ENCODE measurements at places on chromosomes 7 and 10. TPM values are rescaled to one million over a fixed set of nuclear protein-coding genes. Genes with fewer than 3 reads are reported as not detected.
A peak's percentile ranks its signal among the peaks of the same experiment; 100 is the strongest.

Gene AGAP5
- total RNA-seq = 7.8 TPM

Gene LBX1
- total RNA-seq = not detected

GRCh38 chr7:33981226-33981625 is 75.9 kb downstream of the BMPER start:
- DNase-seq = no peak

Gene IDI1
- 32.3 TPM for total RNA-seq

- DNase-seq = peak; percentile 41
Observed at GRCh38 chr10:126252884-126253610, 135.2 kb downstream of the ADAM12 start.

Gene ADCYAP1R1
- total RNA-seq = 0.22 TPM

- DNase-seq = no peak
Observed at GRCh38 chr10:72267381-72267780, 6.3 kb upstream of the DDIT4 start.

Gene HGF
- total RNA-seq = 68.7 TPM

- DNase-seq = peak; percentile 56
Observed at GRCh38 chr7:45259966-45260646, 102.5 kb downstream of the RAMP3 start.

DNA sequence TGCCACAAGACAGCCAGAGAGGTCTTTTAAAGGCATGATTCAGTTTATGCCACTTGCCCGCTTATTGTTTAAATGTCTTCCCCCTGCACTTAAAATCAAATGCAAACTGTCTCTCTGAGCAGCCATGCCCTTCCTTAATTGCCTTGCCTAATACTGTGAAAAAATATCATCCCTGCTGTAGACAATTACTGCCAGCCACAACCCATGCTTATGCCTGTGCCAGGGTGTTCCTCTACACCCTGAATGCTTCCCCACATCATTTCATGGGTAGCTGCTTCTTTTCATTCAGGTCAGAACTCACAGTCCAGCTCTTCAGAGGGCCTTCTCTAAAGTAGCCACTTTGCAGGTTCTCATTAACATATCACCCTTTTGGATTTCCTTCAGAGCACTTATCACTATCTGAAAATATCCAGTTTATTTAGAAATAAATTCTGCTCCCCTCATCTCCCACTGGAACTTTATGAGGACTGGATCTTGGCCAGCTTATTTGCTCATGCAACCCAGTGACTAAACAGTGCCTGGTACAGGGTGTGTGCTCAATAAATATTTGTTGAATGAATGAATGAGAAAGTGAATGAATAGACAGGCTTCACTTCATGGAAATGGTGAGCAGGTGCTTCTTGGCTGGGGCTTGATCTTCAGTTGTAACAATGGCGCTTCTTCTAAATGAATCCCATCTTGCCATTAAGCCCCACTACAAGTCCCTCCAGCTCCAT is 162.4 kb upstream of the MDFIC start:
- no peak for DNase-seq

Gene CC2D2B
- 1.4 TPM for total RNA-seq

DNA sequence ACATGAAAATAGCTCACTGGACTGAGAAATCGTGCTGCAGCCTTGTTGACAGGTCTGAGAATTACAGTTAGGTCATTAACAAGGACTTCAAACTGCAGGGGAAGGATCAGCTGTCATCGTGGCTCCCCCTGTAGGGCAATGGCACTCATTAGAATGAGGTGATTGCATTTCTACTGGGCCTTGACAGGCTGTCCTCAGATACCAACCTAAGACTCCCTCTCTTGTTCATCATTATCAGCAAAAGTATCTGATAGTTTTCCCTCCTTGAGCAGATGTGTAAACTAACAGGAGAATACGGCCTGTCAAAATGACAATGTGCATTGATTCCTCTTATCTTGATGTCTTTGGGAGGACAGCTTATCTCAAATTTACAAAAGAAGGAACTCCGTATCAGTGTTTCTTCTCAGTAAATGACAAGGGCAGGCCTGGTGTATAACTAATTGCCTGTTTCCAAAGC is 648.5 kb upstream of the LRRN3 start:
- peak; percentile 15 for DNase-seq

GRCh38 chr7:130272381-130273080 is 5.9 kb downstream of the CPA2 start:
- no peak for DNase-seq

Gene LRRD1
- not detected for total RNA-seq

DNA sequence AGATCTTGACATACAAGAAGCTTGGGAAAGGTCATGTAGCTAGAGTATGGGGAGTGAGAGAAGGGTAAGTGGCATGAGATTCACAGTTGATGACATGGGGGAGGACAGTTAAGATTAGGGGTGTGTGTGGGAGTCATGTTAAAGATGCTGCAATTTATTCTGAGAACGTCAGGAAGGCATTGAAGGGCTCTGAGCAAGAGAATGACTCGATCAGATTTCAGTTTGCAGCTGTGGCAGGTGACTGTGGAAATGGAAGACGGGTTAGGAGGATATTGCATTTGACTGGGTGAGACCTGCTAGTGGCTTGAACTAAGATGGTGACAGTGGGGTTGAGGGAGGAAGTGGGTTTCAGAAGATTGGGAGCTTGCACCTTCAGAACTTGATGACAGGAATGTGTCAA is 5.6 kb downstream of the CDC123 start:
- DNase-seq = no peak

DNA sequence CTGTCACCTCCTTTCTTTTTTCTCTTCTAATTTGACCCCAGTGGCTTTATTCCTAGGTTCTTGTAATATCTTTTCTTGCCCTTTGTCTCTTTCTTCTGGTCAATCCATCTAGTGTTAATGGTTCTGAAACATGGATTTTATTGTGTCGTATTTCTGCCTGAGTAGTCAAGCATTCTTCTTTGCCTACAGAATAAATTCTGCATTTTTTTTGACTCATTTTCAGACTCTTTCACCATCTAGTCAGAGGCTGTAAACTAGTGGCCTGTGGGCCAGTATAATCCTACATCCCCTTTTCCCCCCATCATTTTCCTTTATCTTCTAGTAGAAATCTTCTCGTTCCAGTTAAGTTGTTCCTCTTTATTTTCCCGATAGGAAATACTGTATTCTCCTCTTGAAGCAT is 29.4 kb downstream of the LUC7L2 start:
- DNase-seq = no peak

- DNase-seq = no peak
Observed at GRCh38 chr10:77837248-77837924, 89.2 kb downstream of the DLG5 start.

GRCh38 chr10:43375401-43376020 is 4.1 kb downstream of the FXYD4 start:
- no peak for DNase-seq

DNA sequence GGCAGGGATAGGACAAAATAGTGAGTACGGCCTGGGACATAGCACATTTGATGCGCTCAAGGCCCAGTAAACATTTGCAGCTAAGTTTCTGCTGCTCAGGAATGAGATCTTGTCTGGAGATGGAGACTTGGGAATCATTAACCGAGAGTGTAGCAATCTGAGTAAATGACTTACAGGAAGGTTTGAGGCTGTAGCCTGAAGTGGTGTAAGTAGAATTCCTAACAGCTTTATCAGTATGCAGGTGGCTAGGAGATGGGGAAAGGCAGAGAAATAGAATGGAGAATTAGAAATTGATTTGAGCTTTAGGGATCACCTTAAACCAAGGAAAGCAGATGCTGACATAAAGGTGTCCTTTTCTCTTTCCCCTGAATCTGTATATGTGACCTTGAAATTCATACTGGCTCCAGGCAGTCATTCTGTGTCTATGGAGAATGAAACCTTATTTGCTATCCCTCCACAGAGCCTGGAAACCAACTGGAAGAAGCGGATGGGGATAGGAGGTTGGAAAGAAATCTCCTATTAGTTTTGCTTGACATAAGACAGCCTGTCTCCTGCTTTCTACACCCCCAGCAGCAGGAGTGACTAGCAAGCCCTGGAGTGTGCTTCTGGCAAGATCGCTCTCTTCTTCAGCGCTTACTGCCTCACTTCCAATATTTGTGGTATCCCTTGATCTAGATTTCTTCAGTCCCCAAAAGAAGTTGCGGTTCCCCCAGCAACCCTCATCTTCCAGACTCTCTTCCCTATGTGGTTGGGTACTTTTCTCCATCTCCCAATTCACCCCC is 6.4 kb upstream of the PON2 start:
- no peak for DNase-seq

GRCh38 chr7:985915-986741 is 3.1 kb downstream of the CYP2W1 start:
- peak; percentile 91 for DNase-seq

GRCh38 chr7:72020311-72020710 is 391.8 kb downstream of the CALN1 start:
- no peak for DNase-seq

GRCh38 chr10:64658528-64658927 is 1137.3 kb downstream of the REEP3 start:
- no peak for DNase-seq

GRCh38 chr10:92470026-92470425 is 103.9 kb downstream of the IDE start:
- no peak for DNase-seq

DNA sequence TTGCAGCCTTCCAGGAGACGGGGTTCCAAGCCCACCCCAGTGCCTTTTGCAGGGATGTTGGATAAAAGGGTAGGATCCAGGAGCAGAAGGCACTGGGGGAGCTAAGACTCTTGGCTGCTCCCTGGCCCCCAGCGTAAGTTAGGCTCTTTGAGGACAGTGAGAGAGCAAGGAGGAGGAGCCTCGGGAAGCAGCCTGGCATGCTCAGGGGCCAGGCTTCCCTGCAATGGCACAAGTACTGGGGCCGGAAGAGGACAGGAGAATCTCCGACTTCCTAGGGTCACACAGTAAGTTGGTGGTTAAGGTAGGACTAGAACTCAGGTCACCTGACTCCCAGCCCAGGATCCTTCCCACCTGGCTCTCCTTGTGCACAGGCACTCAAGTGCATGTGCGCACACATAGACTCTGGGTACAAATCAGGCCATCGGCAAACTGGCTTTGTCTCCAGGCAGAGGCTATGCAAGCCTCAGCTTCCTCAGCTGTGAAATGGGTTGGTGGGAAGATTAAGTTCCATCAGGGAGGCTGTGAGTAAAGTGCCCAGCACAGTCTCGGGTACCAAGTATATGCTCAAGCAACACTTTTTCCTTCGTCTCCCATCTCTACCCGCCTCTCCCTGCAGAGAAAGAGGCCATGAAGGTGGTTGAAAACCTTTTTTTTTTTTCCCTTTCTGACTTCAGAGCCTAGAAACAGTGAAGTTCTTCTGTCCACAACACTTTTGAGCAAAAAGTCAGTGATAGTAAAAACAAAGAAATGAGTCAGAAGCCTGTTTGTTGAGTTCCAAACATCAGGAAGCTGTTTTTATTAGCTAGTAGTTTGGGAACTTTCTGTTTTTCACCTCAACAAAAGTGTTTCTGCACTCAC is 79.1 kb downstream of the NEURL1 start:
- no peak for DNase-seq

- DNase-seq = no peak
Observed at GRCh38 chr10:133207627-133208026, 22.4 kb upstream of the UTF1 start.

Gene NPY4R
- total RNA-seq = 0.11 TPM

GRCh38 chr7:134820295-134820694 is 40.9 kb downstream of the CALD1 start:
- DNase-seq = no peak

- no peak for DNase-seq
Observed at GRCh38 chr7:46173476-46174195, 252.6 kb upstream of the IGFBP3 start.

Gene PARP12
- total RNA-seq = 22.9 TPM

Gene STOX1
- 5.5 TPM for total RNA-seq

DNA sequence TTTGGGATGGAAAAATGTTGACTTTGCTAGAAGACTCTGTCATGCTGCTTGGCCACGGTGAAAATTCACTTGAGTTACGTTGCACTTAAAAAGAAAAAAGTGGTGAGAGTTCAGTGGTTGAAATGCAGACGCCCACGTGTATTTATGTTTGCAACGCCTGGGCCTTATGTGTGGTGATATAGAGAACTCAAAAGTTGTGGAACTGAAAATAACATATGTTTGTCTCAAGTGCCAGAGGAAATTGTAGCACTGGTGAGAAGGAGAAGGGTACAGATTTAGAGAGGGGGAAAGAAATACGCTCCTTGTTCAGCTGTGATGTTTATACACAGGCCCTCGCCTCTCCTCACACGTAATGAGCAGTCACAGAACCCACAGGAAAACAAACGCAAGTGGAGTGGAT is 73.6 kb downstream of the EMX2 start:
- DNase-seq = no peak

Gene SPDYE2B
- total RNA-seq = not detected

DNA sequence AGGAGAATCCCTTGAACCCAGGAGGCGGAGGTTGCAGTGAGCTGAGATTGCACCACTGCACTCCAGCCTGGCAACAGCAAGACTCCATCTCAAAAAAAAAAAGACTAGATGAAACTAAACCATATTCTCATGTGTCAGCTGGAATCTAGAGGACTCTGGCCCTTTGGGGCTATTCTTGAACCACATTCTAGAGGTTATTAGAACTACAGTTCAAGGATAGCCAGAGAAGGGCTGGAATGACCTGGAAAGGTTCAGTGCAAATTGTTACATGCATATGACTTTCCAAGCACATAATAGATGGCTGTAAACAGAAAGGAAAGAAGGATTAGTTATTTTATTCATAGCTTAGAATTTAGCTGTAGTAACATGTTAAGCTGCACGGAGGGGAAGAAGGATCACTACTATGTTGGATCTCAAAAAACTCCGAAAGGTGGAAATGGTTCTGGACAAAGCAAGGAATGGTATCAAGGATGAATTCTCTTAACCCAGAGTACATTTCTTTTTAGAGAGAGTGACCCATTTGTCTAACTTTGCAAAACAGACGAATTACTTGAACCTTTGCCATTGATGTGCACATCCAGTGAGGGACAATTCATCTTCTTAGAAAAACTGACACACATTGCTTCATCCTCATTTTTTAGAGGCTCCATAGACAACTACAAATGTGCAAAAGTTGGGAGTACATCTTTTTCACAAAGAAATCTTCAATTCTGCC is 124.0 kb upstream of the SAMD8 start:
- DNase-seq = no peak

Gene TSPAN12
- total RNA-seq = 75.7 TPM

DNA sequence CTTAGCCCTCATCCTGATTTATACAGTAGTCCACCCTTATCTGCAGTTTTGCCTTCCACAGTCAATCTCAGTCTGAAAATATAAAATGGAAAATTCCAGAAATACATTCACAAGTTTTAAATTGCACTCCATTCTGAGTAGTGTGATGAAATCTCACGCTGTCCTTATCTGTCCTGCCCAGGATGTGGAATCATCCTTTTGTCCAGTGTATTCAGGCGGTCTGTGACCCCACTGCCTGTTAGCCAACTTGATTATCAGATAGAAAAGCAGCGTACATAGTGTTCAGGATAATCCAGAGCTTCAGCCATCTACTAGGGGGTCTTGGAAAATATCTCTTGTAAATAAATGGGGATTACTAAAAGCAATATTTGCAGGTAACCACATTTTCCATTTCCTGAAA is 146.3 kb downstream of the MALRD1 start:
- no peak for DNase-seq
